ENCODE measurements at places on chromosomes 1 and 21.

- DNase-seq: no peak
These were observed 62.2 kb downstream of the ELK4 start for GRCh38 chr1:205569411-205570172.

- DNase-seq: no peak
These were observed 24.2 kb upstream of the CD34 start for GRCh38 chr1:207935166-207935583.

GRCh38 chr1:220135755-220136154 lies 41.8 kb downstream of the IARS2 start:
- no peak for DNase-seq

GRCh38 chr1:151839457-151840403 lies at the start of gene C2CD4D:
TSS of gene C2CD4D (minus strand) at chr1:151839820. CDS start at chr1:151838989, 831 bp downstream.
- peak; percentile 90 for DNase-seq

GRCh38 chr1:13950637-13951036 lies 250.6 kb downstream of the PRDM2 start:
- DNase-seq: no peak

DNA sequence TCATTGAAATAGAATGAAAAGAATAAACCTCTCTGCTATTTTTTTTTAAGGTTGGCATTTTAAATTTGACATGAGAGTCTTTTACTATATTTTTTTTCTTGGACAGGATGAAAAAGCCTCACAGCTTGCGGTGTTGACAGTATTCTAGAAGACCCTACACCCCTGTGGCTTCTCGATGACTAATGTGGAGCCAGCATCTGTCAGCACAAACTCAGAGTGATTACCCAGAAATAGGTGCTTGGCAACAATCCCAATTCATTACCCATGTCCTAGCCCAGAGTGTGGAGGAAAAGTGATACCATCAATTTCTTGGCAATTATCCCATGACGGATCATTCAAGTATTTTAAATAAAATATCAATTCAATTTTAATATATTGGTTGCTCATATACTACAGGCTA lies 186.8 kb upstream of the MAP1LC3C start:
- no peak for DNase-seq

GRCh38 chr1:116540088-116540487 lies 30.7 kb downstream of the CD58 start:
- DNase-seq: no peak

DNA sequence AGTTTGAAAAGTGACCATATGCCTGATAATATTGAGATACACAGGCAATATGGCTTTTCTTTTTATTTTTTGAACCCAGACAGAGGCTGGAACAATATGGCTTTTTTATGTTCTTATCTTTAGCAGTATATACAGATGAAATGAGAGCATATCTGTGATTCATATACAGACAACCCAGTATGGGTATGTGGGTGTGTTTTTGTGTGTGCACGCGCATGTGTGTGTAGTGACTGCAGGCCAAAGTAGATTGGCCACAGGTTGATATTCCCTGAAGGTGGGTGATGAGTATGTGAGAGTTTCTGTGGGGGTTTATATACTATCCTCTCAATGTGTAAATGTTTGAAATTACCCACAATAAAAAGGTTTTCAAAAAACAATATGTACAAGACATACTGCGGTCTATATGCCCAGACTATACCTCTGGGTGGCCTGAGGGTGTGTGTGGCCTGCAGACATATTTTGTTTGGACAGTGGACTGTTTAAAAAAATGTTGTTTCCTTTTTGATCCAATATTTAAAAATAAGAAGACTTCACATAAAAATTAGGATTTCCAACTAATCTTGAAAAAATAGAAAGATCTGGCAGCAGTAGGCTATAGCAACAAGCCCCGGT lies 26.3 kb upstream of the TIAM1 start:
- DNase-seq: no peak

- no peak for DNase-seq
These were observed 46.9 kb downstream of the CD34 start for GRCh38 chr1:207863893-207864535.

- DNase-seq: no peak
These were observed 22.4 kb downstream of the DEGS1 start for GRCh38 chr1:224205438-224205840.

DNA sequence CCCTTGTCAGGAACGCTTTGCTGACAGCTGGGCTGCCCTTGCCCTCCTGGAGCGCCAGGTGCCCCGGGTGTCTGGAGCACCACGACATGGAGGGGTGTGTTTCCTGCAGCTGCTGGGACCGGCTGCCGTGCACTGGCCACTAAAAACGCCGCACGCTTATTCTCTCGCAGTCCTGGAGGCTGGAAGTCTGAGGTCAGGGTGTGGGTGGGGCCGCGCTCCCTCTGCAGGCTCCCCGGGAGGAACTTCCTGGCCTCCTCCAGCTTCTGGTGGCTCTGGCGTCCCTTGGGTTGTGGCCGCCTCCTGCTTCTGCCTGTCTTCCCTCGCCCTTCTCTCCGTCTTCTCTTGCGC lies 28.0 kb upstream of the PLCH2 start:
- DNase-seq: no peak

DNA sequence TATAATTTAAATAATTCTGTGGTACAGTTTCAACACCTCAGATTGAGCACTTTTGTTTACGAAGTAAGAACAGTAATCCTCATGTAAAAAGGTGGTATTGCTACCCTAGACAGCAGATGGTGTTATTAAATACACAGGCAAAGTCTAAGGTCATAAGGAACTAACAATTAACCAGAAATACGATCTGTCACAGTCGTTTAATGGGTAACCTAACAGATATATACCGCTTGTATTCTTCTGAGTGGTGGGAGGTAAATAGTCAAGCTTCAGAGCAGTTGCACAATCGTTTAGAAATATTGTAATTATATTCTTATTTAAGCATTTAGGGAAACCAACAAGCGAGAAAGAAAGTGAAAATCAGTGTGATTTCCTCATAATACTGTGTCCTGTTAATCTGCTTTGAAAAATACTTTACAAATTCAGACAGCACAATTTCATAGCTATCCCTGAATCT lies 9.8 kb upstream of the IRF2BP2 start:
- no peak for DNase-seq
